ENCODE measurements at places on chromosomes 1 and 21. TPM values are rescaled to one million over a fixed set of nuclear protein-coding genes. Genes with fewer than 3 reads are reported as not detected.

- no peak for DNase-seq
Measured at GRCh38 chr1:110645211-110645610, 29.5 kb downstream of the KCNA3 start.

DNA sequence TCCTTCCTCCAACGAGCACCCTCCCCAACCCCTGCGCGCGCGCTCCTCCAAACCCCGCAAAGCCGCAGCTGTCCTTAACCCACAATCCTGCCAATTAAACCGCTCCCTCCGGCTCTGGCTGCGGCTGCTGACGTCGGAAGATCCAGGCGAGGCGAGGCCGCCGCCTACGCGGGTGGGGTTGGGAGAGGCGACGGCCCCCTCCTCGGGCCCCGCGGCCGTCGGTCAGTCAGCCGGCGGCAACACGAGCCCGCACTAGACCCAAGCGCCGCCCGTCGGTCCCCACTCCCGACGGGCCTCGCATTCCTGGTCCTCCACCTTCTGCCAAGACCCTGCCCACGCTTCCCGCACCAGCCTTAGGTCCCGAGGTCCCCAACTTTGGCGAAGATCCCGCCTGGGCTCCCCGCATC, 75.4 kb downstream of the VWA5B1 start:
- no peak for DNase-seq

DNA sequence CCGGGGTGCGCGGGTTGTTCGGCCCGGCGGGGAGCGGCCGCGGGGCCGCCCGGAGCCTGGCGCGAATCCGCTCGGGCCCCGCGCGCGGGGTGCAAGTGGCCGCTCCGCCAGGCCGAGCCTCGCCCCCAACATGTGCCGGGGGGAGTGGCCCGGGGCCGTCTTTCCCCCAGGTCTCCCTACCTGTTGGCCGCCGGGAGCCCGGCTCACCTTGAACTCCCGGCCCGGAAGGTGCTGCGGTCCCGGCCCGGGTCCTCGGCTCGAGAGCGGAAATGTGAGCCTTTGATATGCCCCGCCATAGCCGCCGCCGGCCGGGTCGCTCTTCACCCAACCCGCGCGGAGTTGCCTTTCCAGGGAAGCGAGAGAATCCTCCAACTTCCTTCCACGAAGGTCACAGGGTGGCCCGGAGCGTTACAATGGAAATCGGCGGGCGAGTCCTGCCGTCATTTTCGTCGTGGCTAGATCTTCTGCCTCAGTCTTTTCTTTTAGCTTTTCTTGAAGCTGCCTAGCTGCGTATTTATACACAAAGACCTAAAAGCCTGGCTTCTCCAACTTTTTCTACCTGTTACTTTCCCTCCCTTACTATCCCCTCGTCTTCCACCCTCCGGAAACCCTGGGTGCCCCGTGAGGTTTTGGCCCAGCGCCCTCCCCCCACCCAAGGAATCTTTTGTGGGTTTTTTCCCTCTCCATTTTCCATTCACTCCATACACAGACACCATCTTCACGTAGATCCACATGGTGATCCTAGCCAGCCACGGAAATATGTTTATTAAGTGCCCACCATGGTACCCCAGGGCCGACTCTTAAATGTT, 867 bp downstream of the PTGFRN start:
- DNase-seq = peak; percentile 44

- DNase-seq = no peak
Measured at GRCh38 chr1:12714710-12715475, 1.0 kb upstream of the AADACL3 start.

The CYP4A11 gene
- not detected for total RNA-seq

The C1orf94 gene
- 0.10 TPM for total RNA-seq

The CHAF1B gene
- 1.6 TPM for total RNA-seq

GRCh38 chr1:236303675-236304074, 21.9 kb upstream of the ERO1B start:
- no peak for DNase-seq

The ARMH1 gene
- total RNA-seq = 3.6 TPM

DNA sequence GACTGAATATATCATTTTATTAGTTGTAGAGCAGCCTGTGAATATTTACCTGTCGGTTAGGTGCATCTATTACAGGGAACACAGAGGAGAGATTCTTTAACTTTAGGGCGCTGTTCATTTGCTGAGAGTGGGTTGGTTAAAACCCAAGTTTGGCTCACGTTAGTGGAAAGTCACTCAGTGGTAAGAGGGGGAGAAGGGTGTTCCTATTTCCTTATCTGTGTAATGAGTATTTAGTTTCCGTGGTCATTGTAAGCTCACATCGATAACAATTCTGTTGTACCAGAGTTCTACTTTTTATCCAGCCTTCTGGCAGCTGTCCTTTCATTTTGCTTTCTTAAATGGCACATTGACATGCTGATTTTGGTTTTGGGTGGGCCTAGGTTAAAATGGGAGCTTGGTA, 773.2 kb upstream of the ADAMTS5 start:
- DNase-seq = no peak

DNA sequence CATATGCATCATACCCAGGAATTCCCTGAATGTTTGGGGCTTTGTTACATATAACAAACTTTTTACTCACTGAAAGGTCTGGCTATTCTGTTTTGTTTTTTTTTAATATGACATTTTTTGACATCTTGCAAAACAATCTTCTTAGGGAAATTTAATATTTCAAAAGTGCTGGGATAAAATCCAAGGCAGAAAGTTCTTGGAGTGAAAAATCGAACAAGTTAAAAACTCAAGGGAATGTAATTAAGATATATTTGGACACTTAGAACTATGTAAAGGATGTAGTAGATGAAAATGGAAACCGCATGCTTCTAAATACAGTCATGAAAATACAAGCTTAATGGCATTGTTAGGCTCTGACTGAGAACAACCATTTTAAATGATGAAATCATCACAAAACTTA, 8.6 kb downstream of the CHODL start:
- DNase-seq = peak; percentile 69

GRCh38 chr1:234848972-234849649, 239.1 kb upstream of the IRF2BP2 start:
- no peak for DNase-seq

The CCDC30 gene
- total RNA-seq = 1.8 TPM

The GPR3 gene
- 0.30 TPM for total RNA-seq

DNA sequence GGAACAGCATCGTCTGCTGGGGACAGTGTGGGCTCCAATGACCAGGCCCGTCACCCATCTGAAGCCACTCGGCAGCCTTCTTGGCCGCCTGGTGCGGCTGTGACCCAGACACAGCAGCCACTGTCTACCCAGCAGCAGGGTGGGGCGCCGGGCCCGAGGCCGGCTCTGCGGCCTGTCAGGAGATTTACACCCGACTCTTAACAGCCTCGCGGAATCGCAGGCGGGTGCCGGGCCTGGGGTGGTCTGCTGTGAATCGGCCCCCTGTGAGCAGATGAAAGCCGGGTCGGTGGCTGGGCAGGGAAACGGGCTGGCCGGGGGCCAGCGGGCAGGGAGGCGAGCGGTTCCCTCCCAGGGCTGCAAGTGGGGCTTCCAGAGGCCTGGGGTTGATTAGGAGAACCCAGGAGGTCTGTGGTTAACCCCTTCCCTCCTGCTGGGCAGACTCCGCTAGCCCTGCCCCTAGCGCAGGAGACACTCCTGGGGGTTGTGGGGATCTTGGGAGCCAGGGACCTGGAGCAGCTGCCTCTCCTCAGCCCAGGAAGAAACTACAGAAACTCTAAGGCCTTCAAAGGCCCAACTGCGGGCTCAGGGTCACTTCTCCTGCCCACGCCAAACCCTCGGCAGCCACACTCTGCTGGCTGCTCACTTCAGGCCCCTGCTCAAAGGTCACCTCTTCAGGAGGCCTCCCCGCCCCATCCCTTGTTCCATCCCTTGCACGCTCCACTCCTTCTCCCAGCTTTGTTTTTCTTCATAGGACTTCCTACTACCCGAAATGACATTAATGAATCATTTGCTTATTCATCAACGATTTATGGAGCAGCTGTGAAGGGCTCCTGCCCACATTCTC, 15.6 kb downstream of the RUNX3 start:
- DNase-seq = no peak

DNA sequence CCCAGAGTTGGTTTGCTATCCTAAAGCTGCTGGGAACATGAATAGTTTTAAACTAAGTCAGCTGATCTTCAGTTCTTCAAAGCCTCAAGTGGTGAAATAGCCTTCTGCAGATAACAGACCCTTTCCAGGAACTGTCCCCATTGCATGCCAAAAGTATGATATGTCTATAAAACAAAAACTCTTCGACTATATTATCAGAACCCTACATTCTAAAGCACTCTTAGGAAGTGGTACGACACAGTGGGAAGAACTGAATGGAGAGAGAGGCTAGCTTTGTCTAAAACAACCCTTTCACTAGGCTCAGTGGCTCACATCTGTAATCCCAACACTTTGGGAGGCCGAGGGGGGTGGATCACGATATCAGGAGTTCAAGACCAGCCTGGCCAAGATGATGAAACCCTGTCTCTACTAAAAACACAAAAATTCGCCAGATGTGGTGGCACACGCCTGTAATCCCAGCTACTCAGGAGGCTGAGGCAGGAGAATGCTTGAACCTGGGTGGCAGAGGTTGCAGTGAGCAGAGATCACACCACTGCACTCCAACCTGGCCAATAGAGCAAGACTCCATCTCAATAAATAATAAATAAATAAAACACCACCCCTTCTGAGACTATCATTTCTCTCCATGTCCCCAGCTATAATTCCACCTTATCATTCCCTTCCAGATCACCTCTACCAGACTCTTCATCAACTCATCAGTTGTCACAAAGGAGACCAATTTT, 2.2 kb upstream of the FRRS1 start:
- DNase-seq = no peak

GRCh38 chr1:117894078-117894477, 35.3 kb downstream of the GDAP2 start:
- DNase-seq = no peak

The ITLN2 gene
- total RNA-seq = not detected

The SPRR2F gene
- not detected for total RNA-seq

DNA sequence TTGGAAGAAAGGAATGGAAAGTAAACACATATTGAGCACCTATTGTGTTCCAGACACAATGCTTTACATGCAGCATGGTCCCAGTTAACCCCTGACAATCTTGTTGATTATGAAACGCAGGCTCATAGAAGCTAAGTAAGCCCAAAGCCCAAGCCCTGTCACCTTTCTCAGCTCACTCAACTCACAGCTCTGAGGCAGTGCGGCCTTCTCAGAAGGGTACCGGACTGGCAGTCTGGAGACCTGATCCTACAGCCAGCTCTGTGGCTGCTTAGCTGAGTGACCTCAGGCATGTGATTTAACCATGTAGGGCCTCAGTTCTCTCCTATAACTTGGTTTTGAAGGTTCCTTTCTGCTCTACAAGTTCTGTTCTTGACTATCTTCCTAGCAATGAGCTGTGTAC, 464 bp upstream of the RNASEL start:
- no peak for DNase-seq

GRCh38 chr1:154182344-154183045, 9.4 kb downstream of the TPM3 start:
- peak; percentile 69 for DNase-seq

- DNase-seq = no peak
Measured at GRCh38 chr1:58900396-58900795, 116.5 kb upstream of the JUN start.

DNA sequence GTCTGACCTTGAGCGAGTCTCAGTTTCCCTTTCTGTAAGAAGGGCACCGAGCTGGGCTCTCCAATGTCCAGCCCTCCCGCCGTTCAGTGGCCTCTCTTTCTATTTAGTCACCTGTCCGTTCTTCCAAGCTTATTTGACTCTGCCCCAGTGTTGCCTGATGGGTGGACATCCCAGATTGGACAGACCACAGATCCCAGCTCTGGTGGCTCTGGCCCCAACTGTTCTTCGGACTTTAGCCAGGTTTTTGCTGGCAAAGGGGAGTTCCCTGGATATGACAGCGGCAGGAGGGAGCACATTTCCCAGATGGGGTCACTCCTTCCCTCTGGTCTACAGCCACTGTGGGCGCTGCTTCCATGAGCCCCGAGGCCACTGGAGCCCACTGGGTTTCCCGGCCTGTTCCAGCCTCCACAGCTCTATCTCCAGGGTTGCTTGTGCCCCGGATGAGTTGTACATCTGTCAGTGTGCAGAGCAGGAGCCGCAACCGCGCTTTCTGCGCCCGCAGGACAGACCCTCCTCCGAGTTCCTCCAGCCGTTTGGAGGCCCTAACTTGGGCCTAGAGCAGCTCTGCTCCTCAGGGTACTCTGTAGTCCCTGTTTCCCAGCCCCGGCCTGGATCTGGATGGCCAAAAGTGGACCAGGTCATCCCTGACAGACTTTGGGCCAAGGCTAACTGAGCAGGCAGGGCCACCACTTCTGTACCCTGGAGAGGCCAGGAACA, 3.8 kb downstream of the DMBX1 start:
- DNase-seq = no peak

GRCh38 chr21:33324291-33325221, at the start of gene IFNAR1:
Gene IFNAR1 (plus strand): TSS chr21:33324970. CDS start chr21:33325056, 86 bp downstream.
- peak; percentile 98 for DNase-seq

The SNIP1 gene
- 11.7 TPM for total RNA-seq

GRCh38 chr1:176512966-176513365, 50.0 kb downstream of the PAPPA2 start:
- DNase-seq = no peak

DNA sequence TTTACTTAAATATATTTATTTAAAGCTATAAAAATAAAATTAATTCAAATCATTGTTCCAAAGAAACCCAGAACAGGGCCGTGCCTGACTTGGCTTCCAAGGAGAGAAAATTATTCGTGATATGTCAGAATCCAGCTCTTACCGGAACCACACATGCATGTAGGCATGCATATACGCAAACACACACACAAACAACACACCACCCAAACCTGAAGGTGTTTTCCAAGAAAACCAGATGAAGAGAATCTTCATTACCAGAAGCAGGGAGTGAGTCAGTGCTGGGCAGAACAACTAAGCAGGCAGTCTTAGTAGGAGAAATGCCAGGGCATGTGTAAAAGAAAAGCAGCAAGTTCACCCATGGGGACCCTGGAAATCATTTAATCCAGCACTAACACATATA, 432.0 kb upstream of the BEND5 start:
- no peak for DNase-seq

DNA sequence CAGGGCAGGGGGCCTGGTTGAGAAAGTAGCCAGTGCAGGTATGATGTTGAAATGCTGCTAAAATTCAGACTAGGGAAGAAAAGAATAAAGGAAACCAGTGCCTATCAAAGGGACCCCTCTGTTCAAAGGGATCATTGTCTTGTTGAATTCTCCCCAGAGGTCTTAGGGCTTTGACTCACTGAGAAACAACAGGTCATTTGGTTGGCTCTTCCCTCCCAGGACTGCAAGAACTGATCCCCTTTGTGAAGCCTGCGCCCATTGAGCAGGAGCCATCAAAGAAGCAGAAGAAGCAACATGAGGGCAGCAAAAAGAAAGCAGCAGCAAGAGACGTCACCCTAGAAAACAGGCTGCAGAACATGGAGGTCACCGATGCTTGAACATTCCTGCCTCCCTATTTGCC, 11.8 kb upstream of the CELSR2 start:
- no peak for DNase-seq

DNA sequence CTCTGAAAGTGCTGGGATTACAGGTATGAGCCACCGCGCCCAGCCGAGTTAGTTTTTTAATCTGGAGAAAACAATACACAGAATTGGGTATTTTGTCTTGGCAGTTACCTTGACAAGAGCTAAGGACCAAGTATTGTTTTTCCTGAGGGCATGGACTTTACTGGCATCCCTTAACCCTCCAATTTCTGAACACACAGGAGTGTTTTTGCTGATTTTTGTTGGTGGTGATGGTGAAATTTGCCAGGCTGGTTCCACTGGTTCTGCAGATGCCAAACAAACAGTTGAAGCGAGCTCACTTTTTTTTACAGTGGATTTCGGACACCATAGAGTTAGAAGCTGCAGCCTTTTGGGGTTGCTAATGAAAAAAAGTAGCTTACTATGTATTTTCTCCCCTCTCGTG, 37.2 kb upstream of the SH3D21 start:
- no peak for DNase-seq

The MMEL1 gene
- total RNA-seq = 1.3 TPM

All from skin of body (tissue), 3 donors.